ENCODE measurements at places on chromosomes 12 and 14.

DNA sequence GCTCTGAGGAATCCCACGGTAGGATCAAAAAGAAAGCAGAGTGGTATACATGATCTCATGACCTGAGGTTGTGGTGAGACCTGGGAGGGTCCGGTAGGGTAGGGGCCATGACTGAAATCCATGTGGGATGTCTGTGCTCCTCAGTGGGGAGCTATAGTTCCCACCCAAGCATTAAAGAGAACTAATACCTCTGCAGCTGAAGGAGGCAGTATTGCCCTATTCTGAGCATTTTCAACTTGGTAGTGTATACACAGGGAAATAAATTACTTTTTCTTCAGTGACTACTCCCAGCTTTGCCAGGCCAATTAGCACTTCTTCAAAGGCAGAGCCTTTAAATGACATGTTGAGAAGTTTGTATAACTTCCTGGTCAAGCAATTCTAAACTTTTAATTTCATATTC, 613.8 kb downstream of the KCNH5 start:
- DNase-seq: no peak

DNA sequence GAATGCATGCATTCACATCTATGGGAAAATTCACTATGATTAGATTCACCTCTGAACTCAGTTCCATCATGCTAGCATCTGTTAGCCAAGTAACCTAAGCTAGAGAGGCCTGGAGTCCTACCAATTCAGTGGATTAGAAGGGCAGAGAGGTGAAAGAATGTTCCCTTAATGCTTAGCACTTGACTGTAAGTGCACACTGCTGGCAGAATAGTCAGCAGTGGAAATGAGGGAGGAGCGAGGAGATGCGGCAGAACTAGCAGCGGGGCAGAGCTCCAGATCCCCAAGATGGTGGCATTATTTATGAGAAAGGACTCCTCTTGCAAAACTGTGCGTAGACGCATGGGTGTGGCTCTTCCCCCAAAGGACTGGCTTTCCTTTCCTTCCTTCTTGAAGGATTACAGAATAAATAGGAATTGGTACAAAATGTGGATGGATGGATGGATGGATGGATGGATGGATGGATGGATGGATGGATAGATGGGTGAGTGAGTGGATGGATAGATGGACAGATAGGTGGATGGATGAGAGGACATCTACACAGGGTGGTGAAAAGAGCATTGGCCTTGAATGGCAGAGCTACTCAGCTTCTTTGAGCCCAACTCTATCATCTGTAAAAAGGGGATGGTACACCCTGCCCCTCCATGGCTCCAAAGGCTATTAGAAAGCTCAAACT, 227.2 kb downstream of the CHST11 start:
- no peak for DNase-seq

DNA sequence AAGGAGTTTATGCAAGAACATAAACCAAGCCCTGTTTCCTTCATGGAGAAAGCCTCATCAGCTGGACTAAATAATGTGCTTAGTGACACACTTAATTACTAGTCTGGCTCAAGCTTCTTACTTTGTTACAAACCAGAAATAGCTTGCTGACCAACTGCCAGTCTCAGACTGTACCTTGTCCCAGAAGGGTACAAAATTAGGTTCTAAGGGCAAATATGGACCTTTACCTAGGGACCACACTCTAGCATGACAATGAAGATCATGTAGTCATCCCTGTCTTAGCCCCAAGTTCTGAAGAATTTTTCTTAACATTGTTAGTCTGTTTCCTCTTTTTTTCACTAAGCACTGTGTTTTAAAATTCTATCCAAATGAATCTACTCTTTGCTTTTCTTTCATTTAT, 2.2 kb downstream of the AMN1 start:
- DNase-seq: no peak

DNA sequence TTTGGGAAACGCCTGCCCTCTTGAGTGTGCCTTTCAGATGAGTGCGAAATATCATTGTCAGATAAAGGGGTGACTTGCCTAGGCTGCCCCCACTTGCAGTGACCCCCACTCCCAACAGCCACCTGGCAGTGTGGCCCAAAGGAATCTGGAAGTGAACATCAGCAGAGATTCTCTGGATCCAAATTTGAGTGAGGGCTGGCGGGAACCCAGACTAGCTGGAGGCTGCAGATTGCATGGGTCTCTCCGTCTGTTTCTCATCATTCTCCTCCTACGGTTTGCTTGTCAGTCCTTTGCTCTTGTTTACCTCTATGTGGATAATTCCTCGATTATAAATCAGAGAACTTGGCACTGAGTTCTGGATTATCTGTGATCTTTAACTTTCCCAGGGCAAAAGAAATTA, 280.8 kb downstream of the ZFP36L1 start:
- DNase-seq: no peak

- DNase-seq: no peak
Measured at GRCh38 chr12:124699909-124700308, 132.5 kb upstream of the NCOR2 start.

GRCh38 chr12:47131011-47131410, 51.3 kb upstream of the AMIGO2 start:
- DNase-seq: no peak

GRCh38 chr12:52942066-52942900, 6.6 kb upstream of the KRT18 start:
- DNase-seq: no peak

DNA sequence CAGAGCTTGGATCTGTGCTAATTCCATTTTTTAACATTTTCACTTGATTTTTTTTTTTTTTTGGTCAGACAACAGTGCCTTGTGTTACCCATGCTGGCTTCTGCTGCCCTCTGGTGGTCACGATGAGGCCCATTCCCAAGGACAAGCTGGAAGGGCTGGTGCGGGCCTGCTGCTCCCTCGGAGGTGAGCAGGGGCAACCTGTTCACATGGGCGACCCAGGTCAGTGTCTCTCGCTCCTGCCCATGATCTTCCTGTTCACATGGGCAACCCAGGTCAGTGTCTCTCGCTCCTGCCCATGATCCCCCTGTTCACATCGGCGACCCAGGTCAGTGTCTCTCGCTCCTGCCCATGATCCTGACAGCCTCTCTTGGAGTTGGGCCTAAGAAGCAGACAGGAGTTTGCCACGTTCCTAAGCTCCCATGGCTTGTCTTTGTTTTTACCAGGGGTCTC, 59.4 kb downstream of the DGLUCY start:
- peak; percentile 80 for DNase-seq

- no peak for DNase-seq
Measured at GRCh38 chr12:29043069-29043468, 106.0 kb upstream of the FAR2 start.

DNA sequence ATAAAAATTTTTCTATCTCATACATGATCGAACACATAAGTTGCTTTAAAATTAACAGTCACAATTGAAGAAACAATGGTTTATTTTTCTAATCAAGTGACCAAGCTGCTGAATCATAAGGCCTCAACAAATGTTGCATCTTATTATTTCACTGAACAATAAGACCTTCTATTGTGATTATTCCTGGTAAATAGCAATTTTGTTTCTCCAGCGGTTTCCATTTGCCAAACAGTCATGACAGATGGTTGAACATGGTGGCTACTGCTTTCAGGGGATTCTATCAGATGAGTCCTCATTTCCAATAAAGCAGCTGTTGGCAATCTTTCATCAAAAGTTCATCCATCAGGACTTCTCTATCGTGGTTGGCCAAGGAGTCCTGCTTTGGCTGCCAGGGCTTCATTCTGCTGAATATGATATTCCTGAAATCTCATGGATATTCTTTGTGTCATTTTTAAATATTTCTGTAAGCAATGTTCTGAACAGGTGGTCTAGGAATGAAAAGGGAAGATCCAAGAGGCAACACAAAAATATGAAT, 13.0 kb downstream of the TOMM20L start:
- no peak for DNase-seq

DNA sequence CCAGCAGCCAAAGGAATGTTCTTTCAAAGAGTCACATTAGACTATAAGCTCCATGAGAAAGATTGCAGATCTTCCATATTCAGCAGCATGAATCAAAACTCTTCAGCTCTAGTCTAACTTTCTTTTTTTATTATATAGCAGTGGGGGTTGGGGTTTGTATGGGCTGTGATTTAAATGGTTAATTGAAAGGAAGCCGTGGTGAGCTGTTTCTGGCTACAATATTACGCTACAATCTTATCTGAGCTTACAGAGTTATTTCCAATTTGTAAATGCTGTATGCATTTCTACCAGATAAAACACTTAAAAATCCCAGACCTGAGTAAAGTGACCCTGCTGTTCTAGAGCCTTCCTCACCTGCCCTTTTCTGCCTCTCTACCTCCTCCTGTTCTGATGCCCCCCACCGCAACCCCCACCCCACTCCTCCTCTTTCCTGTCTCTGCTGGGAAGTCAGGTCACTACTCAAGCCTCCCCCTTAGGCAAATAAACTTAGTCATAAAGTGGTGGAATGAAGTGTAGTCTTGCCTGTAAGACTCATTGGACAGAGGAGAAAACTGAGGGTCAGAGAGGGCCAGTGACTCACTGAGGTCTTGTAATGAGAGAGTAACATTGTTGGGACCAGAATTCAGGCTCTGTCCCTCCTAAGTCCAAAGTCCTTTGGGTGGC, 1089.5 kb downstream of the BCL11B start:
- no peak for DNase-seq

DNA sequence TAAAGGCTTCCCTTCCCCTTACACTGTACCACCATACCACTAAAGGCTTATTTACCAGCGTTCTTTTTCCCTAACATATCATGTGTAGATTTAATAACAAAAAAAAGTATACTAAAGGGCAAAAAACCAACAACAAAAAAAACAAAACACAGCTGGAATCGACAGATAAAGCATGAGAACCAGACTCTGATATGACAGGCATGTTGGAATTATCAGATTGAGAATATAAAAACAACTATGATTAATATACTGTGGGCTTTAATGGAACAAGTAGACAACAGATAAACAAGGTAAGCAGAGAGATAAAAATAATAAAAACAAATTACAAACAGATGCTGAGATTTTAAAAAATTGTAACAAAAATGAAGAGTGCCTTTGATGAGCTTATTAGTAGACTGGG, 754.1 kb upstream of the MDGA2 start:
- DNase-seq: no peak

- DNase-seq: no peak
Measured at GRCh38 chr12:98456041-98456440, 59.3 kb upstream of the TMPO start.

DNA sequence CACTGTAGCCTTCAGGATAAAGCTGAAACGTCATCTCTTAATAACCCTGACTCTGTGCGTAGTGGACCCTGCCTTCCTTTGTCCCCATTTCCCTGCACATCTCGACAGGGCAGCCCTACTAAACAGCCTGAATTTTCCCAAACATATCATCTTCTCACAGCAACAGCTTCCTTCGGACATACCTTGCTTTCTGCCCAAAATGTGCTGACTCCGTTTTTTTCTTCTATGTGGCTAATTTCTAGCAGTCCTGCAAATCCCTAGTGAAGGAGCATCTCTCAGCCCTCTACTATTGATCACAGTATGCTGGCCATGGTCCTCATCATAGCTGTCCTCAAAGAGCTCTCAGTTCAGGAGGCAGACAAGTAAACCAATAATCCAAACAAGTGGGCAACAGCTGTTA, 53.1 kb upstream of the PCED1B start:
- no peak for DNase-seq

- no peak for DNase-seq
Measured at GRCh38 chr12:118420673-118421072, 44.3 kb downstream of the SUDS3 start.

DNA sequence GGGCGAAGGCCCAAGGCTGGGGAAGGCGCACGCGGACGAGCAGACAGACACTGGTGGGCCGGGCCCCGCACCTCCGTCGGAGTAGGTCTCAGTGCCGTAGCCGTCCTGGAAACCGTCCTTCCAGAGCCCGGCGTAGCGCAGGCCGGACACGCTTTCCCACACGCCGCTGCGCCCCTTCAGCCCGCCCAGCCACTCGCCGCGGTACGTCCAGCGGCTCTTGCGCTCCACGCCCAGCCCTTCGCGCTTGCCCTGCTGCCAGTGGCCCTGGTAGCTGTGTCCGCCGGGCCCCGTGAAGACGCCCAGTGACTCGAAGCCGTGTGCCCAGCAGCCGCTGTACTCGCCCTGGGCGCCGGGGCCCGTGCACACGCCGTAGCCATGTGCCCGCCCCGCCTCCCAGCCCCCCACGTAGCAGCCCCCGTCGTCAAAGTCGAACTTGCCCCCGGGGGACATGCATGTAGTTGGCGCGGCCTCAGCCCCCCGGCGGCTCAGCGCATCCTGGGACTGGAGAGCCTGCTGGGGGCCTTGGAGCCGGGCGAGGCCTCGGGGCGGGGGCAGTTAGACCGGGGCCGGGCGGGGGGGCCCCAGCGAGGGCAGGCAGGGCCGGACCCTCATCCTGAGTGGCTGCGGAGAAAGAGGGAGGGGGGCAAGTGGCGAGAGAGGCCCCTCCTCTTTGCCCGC, 1.4 kb downstream of the JPH4 start:
- no peak for DNase-seq

DNA sequence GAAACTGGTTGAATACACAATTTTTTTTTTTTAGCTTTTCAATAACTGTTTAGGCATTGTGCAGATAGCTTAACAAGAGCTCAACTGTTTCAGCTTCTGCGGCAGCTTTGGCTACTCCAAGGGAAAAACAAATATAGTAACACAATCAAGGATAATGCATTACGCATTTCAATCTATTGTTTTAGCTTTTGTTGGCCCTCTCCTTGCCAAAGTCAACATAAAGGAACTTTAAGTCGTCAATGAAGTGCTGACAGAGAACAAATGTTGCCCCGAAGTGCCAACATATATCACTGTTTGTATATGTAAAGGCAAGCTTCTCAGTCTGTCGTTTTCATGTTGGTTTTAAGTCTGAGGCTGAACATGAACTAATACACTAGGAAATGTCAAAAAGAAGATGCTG, 1087.4 kb upstream of the FLRT2 start:
- DNase-seq: no peak

- no peak for DNase-seq
Measured at GRCh38 chr14:50018201-50018932, 98.0 kb downstream of the VCPKMT start.

DNA sequence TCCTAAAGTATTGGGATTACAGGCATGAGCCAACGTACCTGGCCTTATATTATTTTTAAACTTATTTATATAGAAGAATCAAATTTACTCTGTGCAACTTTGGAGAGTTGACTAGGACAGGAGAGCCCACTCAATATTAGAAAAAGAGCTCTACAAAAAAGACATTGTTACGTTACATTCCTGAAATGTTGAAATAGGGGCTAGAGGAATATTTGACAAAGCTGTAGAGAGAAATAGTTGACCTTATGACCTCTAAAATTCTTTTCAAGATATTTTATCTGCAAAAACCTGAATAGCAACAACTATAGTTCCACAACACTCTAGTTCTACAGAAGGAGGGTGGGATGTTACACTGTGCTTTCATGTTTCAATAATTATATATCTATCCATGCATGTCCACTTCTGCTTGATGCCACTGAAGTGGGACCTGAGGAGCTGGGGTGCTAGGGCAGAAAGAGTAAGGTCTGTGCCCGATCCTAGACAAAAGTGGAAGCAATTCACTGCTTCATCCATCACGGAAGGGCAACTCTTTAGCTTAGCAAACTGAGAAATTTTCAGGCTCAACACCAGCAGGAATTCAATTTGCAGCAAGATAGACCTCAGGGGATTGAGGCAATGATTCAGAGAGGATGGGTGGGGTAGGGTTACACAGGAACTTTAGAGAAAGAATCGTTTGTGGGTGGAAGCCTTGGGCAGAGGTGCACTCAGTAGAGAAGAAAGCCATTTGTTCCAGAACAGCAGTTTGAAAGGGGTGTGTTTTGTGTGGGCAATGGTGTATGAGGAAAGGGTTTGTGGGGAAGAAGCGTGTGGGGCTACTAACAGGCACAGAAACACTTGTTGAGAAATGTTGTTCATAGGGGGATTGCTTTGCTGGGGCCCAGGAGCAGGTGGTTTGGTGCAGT, 16.0 kb upstream of the RNASE10 start:
- DNase-seq: peak; percentile 46

GRCh38 chr12:7748852-7749251, 1.7 kb upstream of the CLEC4C start:
- no peak for DNase-seq

- no peak for DNase-seq
Measured at GRCh38 chr12:2198005-2198501, 145.3 kb downstream of the CACNA1C start.

All from CD4-positive, alpha-beta T cell treated with Interleukin-15 for 4 hours (primary cell).